Stimulated activated CD8-positive, alpha-beta memory T cell treated with anti-CD3 and anti-CD28 coated beads, Interleukin-15, amount 100 ng/mL, for 48 hours (primary cell): ENCODE measurements at places on chromosomes 4 and X.

- no peak for DNase-seq
Observed at GRCh38 chrX:11437642-11438379, 144.6 kb downstream of the AMELX start.

DNA sequence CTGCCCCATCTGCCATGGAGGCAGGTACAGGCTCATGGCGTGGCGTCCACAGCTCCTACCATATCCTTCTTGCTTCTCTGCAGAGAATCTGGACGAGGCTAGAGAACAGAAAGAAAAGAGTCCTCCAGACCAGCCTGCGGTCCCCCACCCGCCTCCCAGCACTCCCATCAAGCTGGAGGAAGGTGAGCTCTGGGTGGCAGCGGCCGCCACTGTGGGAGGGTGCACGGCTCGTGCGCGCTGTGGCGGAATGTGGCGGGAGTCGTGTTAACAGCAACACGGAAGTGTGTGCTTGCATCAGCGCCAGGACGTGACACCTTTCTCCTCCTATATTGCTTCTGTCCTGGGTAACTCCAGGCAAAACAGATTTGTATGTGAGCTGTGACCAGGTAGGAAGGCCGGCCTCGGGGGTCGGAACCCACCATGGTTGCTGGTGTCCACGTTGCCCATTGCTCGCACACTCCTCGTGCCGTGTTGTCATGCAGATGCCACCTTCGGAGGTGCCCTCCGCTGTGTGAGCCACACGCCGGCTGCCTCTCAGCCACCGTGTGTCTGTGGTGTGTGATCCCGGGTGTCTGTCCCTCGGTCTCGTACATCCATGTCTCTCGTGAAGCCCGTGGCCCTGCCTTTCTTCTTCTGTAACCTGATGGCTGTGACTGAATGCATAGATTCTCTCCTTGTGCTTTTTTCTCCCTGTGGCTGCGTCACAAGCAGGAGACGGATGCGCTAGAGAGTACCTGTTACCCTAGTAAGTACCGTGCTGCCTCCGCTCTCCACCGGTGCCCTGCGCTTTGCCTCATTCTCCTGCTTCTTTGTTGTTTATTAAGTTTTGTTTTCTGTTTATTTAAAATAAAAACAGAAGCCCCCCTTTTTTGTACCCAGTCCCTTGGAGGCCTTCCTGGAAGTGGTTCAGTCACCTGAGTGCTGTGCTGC lies 37.0 kb downstream of the NOP14 start:
- DNase-seq: no peak

- no peak for DNase-seq
Observed at GRCh38 chrX:119406776-119407175, 7.6 kb downstream of the SLC25A43 start.

DNA sequence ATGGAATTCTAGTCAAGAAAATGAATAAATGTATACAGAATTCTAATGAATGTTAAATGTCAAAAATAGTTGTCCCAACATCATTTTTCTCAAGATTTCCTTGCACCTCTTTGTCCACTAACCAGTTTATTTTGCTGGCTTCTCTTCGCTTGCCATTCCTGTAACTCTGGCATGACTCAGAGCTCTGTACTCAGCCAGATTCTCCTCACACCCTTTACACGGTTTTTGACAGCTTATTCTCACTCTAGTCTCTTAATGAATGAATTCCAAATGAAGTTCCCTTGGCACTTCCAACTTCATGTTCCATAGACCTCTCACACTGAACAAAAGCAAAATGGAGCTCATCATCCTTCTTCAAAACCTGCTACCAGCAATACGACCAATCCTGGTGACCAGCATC lies 419.3 kb upstream of the SLIT2 start:
- DNase-seq: no peak

- DNase-seq: no peak
Observed at GRCh38 chrX:98357146-98357545, 1473.4 kb downstream of the RPA4 start.

DNA sequence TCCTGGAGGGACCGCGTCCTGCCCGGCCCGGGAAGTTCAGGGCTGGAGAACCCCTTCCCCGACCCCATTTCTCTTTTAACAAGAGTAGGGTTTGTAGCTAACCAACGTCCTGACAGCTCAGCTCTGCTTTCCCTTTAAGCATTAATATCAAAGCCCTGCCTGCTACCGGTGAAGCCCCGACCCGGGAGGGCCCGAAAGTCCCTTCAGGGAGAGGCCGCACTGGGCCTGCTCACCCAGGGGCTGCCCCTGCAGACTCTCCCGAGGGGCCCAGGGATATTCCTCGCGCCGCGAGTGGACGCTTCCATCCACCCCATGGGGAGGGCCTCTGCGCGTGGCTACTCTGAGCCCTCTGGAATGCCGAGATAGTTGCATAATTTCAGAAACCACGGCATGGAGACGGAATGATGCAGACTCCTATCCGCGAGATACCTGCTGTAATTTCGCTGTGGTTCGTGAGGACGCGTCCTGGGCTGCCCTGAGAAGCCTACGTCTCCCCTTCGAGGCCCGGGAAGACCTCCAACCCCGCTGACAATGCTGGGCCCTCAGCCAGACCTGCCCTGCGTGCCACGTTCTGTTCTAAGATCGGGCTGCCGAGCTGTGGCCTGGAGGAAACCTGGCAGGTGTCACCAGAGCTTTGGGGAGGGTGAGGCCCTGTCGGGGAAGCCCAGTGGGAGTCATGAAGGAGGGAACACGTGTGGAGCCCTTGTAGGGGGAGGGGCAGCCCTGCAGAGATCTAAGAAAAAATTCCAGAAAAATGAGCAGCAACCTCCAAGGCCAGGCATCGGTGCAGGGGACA lies 999 bp upstream of the CTBP1 start:
- DNase-seq: no peak
